ENCODE measurements at places on chromosomes 16 and 17.

- DNase-seq: peak; percentile 65
These were observed at the start of gene ZBTB4 for GRCh38 chr17:7479213-7480088. ZBTB4 (minus strand) TSS chr17:7479631; CDS start chr17:7466801, 12,830 bp downstream.

GRCh38 chr17:80802626-80803450, 188.8 kb upstream of the CHMP6 start:
- no peak for DNase-seq

- no peak for DNase-seq
These were observed 6.4 kb downstream of the ALYREF start for GRCh38 chr17:81884968-81885367.

GRCh38 chr17:34220752-34221395, 34.2 kb upstream of the CCL2 start:
- DNase-seq: no peak

DNA sequence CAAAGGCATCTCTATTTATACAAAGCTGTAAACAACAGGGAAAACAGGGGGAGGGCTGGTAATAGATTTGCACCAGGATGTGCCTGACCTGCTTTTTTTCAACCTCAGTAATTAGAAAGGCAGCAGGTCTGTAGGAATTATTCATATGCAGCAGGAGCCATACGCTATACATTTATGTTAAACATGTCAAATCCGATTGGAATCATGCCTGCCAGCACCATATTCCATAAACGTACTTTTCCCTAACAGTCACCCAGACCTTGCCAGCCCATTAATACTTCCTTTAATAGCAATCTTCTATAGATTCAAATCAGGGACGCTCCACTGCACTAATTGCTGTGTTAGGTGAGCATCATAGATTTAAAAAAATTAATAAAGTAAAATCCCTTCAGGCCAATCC, 223.9 kb downstream of the ZFHX3 start:
- DNase-seq: no peak

- DNase-seq: no peak
These were observed 312.1 kb downstream of the SNX29 start for GRCh38 chr16:12288537-12289174.

GRCh38 chr17:58541249-58541648, 26.8 kb upstream of the MTMR4 start:
- peak; percentile 32 for DNase-seq

- no peak for DNase-seq
These were observed 75.2 kb downstream of the ERCC4 start for GRCh38 chr16:13995194-13995593.

GRCh38 chr17:69455040-69455439, 40.5 kb downstream of the MAP2K6 start:
- DNase-seq: no peak

Data from lung microvascular endothelial cell (primary cell).